ENCODE measurements at places on chromosomes 12 and 14.

GRCh38 chr14:22184830-22185168 is 404.2 kb downstream of the DAD1 start:
- no peak for DNase-seq

DNA sequence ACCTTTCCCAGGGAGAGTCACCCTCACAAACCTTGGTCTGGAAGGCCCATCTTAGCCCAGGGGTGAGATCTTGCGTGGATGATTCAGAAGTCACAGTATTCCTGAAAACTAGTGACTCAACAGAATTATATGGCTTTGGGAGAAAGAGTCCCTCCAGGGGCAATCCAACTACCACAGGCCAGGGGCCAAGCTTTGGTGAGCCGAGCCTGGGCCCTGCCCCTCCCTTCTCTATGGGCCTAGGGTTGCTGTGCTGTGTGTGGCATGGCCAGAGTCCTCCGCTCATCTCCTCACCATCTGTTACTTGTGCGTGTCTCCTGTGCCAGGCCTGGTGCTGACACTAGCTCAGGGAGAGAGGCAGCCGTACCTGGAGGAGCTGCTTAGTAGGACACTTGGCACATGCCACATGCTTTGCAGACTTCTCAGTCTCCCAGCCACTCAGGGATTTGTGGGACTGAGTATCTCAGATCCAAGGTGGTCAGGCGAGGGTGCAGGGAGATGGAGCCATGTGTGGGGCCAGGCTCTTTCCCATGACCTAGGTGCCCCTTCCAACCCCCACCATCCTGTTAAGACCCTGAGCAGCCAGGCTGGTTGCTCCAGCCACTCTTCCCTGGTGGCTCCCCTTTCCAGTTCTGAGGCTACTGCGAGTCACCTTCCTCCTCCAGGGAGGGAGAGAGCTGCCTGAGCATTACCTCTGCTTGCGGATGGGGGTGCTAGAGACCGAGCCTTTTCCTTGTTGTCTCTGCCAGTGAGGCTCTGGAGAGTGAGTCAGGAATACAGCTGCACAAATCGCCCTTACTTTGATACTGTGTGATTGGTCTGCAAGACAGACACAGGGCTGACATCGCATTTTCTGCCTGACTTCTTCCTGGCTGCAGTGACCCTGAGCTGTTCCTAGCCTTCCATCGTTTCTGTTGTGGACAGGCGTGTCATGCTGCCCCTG is 94.1 kb downstream of the SLC25A47 start:
- peak; percentile 88 for DNase-seq

DNA sequence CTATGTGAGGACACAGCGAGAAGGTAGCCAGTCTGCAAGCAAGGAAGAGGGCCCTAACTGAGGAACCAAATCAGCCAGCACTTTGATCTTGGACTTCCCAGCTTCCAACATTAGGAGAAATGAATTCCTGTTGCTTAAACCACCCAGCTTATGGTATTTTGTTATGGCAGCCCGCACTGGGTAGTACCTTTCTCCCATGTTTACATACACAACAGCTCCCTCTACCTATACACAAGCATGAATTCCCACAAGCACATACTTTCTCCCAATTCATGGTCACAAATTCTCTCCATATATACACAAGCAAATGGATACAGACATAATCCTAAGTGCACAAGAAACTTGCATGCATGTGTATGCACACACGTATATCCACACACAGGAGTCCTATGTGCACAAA is 7.4 kb downstream of the ITGB7 start:
- no peak for DNase-seq

GRCh38 chr12:80064951-80065350 is 34.4 kb upstream of the OTOGL start:
- no peak for DNase-seq

- no peak for DNase-seq
Measured at GRCh38 chr14:99356031-99356608, 84.1 kb upstream of the BCL11B start.
